CD4-positive, CD25-positive, alpha-beta regulatory T cell (primary cell): ENCODE measurements at places on chromosomes 3 and 15. TPM values are rescaled to one million over a fixed set of nuclear protein-coding genes. Genes with fewer than 3 reads are reported as not detected.

Gene PTH1R
- total RNA-seq: not detected

Gene ALG1L2
- total RNA-seq: 1.4 TPM

Gene CD276
- total RNA-seq: not detected

Gene IQCH
- not detected for total RNA-seq

- no peak for DNase-seq
Measured at GRCh38 chr15:85623315-85624049, 171.2 kb downstream of the KLHL25 start.

Gene LYZL4
- not detected for total RNA-seq

Gene SLC27A2
- total RNA-seq: 1.2 TPM

DNA sequence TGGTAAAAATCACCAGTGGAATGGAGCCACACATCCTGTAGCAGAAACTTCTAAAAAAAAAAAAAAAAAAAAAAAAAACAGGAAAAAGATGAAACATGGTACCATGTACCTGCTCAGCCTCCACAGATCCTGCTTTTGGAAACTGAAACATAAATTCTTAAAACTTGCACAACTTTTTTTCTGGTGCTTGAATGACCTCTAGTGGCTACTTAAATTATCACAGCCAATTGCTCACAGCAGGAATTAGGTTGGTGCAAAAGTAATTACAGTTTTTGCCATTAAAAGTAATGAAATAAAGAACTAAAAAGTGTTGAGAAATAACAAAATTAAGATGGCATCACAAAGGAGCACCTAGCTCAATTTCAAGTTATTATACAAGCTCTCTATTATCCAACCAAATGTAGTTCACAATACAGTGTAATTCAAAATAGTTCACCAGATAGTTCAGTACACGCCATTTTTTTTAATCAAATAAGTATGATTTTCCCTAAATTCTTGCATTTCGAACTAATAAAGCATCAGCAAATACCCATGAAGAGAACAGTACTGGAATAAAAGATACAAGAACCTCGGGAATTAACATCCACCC lies 80.6 kb downstream of the ULK4 start:
- DNase-seq: no peak

Gene ASB14
- not detected for total RNA-seq

- no peak for DNase-seq
Measured at GRCh38 chr3:4139462-4140140, 163.6 kb upstream of the SETMAR start.
